ENCODE measurements at places on chromosomes 5 and 9. TPM values are rescaled to one million over a fixed set of nuclear protein-coding genes. Genes with fewer than 3 reads are reported as not detected.

DNA sequence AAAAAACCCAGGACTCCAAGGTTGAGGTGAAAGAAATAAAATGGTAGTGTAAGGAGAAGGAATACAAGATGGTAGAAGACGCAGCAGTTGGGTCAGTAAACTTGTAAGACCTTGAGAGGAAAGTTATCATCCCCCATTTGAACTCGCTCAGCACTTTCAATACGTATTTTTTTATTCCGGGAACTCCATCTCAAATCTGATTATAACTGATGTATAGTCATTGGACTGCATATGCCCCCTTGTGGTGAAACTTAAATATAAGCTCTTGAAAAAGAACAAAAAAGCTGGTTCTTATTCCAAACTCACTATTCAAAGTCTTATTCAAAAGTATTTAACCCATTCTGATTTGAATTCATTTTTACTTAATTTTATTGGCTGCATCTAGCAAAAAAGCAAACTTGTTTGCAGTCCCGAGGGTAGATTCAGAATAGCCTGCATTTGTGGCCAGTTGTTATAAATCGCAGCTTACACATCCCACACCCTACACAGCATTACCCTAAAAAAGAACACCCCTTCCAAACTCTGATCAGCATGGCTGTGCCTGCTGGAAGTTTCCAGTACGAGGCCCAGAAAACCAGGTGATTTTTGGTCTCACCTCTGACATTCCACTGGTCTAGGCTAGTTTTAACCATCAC is 118.0 kb downstream of the ESM1 start:
- no peak for DNase-seq

EGFL7 gene
- 78.6 TPM for total RNA-seq

LEAP2 gene
- 1.3 TPM for total RNA-seq

EDIL3 gene
- 154 TPM for total RNA-seq

- peak; percentile 82 for DNase-seq
Observed at GRCh38 chr5:127870914-127871313, 167.7 kb downstream of the CCDC192 start.

DNA sequence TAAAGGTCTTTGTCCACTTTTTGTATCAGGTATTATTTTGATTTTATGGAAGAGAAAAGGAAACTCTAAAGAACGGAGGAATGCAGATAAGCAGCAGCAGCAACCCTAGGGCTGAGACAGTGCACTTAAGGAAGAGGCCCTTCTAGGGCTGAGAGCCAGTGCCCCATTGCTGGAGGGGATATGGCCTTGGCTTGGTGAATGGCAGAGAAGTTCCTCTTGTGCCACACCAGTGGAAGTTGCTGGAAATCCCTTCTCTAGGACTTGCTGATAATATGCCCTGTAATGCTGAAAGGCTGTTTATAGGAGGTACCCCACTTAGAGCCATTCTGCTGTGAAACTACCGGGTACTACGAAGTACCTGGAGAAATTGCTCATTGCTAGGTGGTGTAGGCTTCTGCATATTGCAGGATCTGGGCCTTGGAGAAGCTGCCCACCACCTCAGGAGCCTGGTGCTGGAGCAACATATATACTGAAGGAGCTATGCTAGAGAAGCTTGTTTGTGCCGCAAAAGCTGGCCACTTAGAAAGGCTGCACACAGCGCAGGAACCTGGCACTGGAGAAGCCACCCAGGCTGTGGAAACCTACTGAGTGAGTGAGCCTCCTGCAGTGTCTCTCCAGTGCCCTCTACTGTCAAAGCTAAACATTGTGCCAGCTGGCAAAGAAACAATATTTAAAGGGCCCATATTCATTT is 9.6 kb upstream of the UBTD2 start:
- DNase-seq, result peak; percentile 72

GRCh38 chr9:127970401-127971313 is 10.1 kb downstream of the EEIG1 start:
- peak; percentile 44 for DNase-seq
